ENCODE measurements at places on chromosomes 3 and 15.
A peak's percentile ranks its signal among the peaks of the same experiment; 100 is the strongest.

- peak; percentile 19 for DNase-seq
These were observed 162.8 kb downstream of the CD47 start for GRCh38 chr3:107928084-107928445.

DNA sequence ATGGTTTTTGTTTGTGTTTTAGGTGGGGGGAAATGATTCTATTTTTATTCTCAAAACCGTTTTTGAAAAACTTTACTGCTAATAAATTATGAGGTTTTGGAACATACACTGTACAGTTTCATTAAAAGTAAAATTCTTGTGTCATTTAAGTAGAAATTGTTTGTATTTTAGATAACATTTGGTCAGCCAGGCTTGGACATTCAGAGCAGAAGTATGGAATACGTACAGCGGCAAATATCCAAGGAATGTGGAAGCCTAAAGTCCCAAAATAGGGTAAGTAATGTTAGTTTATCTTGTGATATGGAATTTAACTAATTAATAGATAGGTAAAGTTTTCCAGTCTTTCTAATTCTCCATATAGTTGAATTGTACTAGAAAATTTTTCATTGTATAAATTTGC lies 96.6 kb downstream of the SPRED1 start:
- DNase-seq, result no peak

DNA sequence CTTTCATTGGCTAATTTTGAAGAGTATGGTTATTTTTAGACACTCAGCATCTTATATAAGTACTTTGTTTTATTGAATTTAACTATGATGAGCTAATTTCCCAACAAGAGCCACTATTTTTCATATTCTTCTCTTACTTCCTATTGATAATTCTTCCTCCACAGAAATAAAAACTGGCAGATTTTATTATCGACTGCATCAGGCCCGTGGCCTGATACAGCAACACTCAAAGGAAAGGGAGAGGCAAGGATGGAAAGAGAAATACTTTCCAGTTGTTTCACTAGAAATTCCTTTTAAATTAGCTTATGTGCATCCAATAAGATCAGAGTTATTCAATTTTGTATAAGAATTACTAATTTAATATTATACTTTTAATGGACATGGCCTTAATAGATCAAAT lies 886.3 kb downstream of the ROBO1 start:
- no peak for DNase-seq

DNA sequence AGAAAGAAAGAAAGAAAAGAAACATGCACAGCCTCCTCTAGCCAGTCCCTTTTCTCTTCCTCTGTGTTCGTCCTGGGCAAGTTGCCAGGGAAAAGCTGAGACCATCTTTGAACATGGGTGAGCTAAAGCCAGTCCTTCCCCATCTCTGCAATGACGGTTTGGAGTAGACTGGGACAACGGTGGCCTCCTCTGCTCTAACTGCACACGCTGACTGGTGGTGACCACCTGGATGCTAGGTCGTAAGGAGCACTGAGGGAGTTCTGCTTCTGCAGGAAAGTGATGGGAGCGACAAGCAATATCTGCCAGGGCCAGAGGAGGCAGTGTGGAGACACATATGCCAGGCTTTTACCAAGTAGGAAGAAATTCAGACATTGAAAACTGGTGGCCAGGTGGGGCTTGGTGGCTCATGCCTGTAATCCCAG lies 111.7 kb downstream of the NUP210 start:
- DNase-seq, result peak; percentile 17

GRCh38 chr15:63238796-63239195 lies 38.6 kb upstream of the APH1B start:
- peak; percentile 88 for DNase-seq

DNA sequence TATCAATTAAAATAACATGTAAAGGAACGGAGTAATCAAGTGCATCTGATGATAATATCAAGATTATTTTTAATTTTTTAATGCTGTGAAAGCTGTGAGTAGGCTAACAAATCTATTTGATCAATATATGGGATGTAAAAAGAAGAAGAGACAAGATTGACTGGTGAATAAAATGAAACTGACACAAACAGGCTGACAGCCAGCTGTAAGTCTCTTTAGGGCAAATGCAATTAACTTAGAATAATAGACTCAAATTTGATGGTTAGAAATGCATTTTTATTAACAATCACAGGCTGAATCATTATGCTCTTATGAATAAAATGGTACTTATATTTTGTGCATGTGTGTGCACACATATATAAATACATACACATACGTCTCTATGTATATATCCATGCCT lies 68.0 kb downstream of the MDFIC2 start:
- DNase-seq, result no peak

- DNase-seq, result peak; percentile 34
These were observed at the start of gene HDGFL3 for GRCh38 chr15:83207660-83208366. Gene HDGFL3 (minus strand): TSS chr15:83207823. CDS start chr15:83207414, 409 bp downstream.

- DNase-seq, result peak; percentile 5
These were observed 279.2 kb downstream of the PDCD6IP start for GRCh38 chr3:34077417-34078195.

DNA sequence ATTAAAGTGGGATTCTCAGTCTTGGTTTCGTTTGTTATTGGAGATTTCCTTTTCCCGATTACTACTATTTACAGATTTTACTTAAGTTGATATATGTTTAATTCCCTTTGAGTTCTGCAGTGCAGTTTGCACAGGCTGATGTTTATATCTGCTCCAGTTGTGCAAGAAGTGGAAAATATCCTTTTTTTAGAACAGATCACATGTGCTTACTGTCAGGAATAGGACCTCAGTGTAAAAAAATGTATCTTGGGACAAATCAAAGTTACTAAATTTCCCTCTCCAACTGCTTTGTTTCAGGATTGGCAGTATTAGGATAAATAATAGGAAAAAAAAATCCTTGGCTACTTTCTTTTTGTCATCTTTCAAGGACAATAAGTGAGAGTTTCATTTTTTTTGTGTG lies 6.9 kb downstream of the MITF start:
- no peak for DNase-seq

DNA sequence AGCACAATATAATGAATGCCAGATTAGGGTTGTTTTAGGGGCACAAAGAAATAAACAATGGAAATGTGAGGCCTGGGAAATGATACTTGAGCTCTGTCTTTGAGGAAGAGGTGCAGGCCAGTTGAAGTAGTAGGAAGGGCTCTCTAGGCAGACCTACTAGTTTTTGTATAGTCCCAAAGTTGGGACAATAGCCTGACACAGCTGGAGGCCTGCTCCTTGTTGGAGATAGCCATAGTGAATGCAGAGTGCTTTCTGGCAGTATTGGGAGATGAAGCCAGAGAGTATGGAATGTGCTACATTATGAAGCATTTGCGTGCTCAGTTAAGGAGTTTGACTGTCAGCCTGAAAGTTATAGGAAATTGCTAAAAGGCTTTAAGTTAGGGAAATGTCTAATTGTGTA lies 251.2 kb upstream of the ZPLD1 start:
- DNase-seq, result no peak

DNA sequence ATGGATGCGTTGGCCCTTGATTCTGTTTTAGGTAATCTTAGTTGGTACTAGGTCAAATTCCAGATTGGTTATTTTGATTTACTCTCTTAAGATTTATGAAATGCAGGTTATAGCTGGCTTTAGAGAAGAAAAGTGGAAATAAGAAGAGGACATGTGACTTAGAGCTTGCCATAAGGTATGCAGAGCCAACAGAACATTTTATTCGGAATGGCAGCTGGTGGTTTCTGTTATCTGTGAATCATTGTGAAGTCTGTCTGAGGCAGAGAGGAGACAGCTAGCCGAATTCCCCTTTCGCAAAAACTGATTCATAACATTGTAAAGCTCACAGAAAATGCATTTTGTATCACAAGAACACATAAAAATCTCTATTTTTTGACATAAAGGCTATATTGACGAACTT lies 82.1 kb downstream of the FILIP1L start:
- DNase-seq, result peak; percentile 16

- DNase-seq, result no peak
These were observed 16.9 kb upstream of the P2RY13 start for GRCh38 chr3:151346292-151346691.

DNA sequence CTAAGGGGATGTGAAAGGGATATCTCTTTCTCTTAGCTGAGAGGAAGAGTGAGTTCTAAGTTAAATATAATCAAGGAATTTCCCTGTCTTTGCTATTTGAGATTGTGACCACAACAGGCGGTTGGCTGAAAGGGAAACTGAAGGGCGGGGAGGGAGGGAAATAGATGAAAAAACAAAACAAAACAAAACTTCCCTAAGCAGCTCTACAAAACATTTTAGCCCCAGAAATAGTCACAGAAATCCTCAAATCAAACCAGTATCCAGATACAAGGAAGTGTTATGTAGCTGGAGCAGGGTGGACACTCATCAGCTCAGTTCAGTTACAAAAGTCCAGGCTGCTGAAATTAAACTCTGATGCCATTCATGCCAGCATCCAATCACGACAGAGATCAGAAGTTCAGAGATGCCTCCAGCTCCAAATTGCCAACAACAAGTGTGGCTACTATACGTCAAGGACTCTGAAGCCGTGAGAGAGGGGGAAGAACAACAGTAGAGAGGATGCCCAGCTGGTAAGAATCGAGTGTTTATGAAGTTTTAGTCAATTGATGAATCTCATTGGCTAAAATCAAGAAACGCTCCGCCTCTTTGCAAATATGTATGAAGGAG lies 319 bp upstream of the TP63 start:
- peak; percentile 29 for DNase-seq

- no peak for DNase-seq
These were observed 5.4 kb downstream of the ZIC1 start for GRCh38 chr3:147414390-147415138.

GRCh38 chr3:53599771-53600170 lies 105.4 kb downstream of the CACNA1D start:
- DNase-seq, result no peak

- DNase-seq, result no peak
These were observed 44.4 kb downstream of the STARD9 start for GRCh38 chr15:42619656-42620371.

GRCh38 chr3:112132975-112133448 lies at the start of gene GCSAM:
Gene GCSAM (minus strand): TSS chr3:112133248. CDS start chr3:112133120, 128 bp downstream.
- DNase-seq, result peak; percentile 74

- DNase-seq, result no peak
These were observed 97.6 kb upstream of the PSMD6 start for GRCh38 chr3:64120876-64121275.

GRCh38 chr15:44296625-44297524 lies 8.4 kb downstream of the GOLM2 start:
- DNase-seq, result no peak

DNA sequence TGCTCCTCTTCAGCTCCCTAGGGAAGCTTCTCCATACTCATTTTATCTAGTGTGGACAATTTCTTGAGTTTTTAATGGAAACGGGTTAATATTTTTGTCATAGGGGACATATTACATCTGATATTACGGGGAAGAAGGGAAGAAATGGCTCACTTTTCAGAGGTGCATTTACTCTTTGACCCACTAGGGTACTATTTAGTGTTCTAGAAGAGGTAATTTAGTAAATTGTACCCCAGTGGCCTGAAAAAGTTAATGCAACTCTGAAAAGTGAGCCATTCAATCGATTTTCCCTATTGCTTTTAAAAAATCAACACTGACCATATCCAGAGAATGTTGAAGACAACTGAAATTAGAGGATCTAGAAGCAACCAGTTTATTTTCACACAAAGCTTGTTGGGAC lies 71.2 kb downstream of the MAP2K5 start:
- DNase-seq, result no peak

- no peak for DNase-seq
These were observed 274.7 kb upstream of the CTNNB1 start for GRCh38 chr3:40924559-40925141.

GRCh38 chr3:73028803-73029202 lies 32.2 kb downstream of the PPP4R2 start:
- DNase-seq, result no peak

- no peak for DNase-seq
These were observed 4.2 kb upstream of the TATDN2 start for GRCh38 chr3:10244009-10244408.

- no peak for DNase-seq
These were observed 66.1 kb upstream of the DLG1 start for GRCh38 chr3:197364410-197365071.

- no peak for DNase-seq
These were observed 41.9 kb downstream of the AMOTL2 start for GRCh38 chr3:134332344-134332743.

DNA sequence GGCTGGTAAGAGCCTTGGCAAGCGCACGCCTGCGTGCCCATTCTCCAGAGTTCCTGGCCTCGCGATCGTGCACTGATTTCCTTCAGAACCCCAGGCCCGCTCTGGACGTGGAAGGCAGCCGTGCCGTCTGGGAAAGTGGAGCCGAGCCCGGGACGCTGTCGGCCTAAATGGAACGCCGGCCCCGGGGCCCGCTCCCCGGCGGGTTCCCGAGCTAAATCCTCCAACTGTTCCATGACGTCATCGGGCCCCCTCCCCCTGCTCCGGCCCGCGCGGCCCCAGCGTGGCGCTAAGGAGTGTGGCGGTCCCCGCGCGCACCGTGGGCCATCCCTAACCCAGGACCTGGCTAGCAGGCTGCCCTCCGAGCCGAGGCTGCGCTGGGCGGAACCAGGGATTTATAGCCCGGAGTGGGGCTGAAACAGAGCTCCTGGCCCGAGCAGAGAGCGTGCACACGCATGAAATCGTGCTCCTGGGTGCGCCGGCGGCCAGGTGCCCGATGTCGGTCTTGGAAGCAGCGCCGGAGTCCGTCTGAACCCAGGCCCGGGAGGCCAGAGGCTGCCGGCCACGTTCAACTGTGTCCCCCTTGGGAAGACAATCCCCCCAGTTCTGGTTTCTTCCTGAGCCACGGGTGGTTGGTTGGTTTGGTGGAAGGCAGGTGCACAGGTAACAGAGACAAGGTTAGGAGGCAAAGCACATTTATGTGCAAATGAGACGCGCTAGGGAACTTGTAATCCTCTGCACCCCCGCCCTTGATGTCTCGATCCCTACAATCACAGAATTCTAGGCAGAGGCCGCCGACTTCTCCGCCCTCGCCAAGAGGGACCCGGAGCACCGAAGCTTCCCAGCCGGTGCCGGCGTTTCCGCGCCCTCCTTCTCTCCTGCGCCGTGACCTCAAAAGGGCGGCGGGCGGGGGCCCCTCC lies 84.9 kb upstream of the ETV5 start:
- no peak for DNase-seq

DNA sequence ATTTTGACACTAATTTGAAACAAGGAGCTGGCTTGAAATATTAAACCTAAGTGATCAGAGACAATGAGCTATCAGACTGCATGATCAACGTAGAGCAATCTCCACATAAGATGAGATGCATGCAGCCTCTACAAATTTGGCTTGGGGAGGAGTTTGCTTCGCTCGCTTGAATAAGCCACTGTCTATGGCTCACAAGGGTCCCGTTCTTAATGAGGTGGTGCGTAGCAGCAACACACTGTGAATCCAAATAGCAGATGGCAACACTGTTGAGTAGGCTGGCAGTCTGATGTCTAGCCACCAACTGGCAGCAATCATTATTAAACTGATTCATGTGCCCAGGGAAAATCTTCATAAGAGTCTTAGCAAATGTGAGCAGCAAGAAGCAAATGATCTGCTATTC lies 125.4 kb upstream of the CCDC54 start:
- no peak for DNase-seq

GRCh38 chr3:134145183-134145582 lies 105.5 kb downstream of the RYK start:
- no peak for DNase-seq

Measured in activated CD4-positive, alpha-beta T cell treated with anti-CD3 and anti-CD28 coated beads, Interleukin-10, Interleukin-2, amounts not matched to agents 100 ng/mL and 50 ng/mL, durations not matched to agents 16 hours and 8 hours (primary cell).